Fibroblast of skin of left biceps (primary cell): ENCODE measurements at places on chromosomes 6 and 20.
A peak's percentile ranks its signal among the peaks of the same experiment; 100 is the strongest.

DNA sequence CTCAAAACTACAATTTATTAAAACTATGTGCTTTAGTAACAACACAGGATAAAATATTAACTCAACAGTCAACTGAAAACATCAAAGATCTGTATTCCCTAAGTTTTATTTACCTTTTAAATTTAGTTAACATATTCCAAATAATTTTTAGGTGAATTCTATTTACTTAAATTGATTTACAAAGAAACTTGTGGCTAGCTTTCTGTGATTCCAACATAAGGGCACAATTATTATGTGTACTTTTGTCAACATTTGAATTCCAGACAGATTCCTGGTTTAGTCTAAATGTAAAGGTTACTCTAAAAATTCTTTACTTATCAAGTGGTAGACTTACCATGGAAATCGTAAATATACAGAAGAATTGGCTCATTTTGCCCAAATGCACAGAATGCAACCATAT, 70.7 kb downstream of the AHI1 start:
- no peak for DNase-seq

GRCh38 chr6:41073968-41074691, 1.4 kb downstream of the NFYA start:
- no peak for DNase-seq

GRCh38 chr6:45084257-45084656, 243.9 kb upstream of the RUNX2 start:
- DNase-seq: no peak

DNA sequence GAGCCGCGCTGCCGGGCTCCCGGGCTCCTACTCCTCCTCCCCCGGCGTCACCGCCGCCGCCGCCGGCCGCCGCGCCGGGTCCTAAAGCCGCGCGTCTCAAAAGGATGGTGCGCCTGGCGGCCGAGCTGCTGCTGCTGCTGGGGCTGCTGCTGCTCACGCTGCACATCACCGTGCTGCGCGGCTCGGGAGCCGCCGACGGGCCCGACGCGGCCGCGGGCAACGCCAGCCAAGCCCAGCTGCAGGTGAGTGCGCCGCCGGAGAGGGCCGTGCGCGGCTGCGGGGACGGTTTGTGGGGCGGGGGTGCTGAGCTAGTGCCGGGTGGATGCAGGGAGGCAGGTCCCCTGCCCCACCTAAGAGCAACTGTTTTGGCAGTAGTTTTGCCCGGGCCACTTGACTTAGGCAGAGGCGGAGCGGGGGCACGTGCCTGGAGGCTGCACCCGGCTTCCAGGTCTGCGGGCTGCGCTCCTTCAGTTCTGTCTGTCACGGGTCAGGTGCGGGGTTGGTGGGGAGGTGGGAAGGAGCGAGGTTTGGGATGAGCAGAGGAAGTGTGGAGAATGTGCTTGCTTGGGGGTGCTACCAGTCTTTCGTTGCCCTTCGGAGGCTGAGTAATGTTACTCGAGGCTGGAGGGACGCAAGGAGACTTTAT, 722 bp downstream of the ISM1 start:
- no peak for DNase-seq

GRCh38 chr6:140623498-140623897, 1249.0 kb upstream of the CITED2 start:
- DNase-seq: peak; percentile 91

- no peak for DNase-seq
Observed at GRCh38 chr20:5836569-5836968, 86.4 kb downstream of the SHLD1 start.

GRCh38 chr20:6925744-6926278, 158.3 kb downstream of the BMP2 start:
- DNase-seq: no peak

GRCh38 chr6:11766589-11767450, 11.8 kb downstream of the ADTRP start:
- peak; percentile 92 for DNase-seq

DNA sequence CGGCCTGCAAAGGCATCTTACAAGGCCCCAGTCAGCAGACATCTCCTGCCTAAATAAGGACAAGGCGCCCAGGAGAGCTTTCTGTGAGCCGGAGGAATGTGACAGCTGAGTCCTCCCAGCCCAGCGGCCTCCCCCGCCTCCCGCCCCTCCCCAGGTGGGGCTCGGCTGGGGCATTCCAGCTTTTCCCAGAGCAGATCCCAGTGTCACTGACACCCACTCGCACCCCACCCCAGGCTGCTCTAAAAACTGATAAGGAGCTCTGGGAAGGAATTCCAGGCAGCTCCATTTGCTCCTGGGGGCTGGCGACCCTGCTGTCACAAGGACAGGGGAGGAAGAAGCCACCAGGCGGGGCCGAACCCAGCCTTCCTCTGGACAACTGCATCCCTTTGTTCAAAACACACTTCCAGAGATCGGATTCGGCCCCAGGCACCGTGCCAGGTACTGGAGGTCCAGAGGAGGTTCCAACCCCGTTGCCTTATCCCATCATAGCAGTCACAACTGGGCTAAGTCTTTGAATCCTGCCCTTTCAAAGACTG, 49.7 kb downstream of the JPH2 start:
- peak; percentile 38 for DNase-seq

GRCh38 chr6:157050537-157051265, 272.6 kb downstream of the TMEM242 start:
- DNase-seq: no peak

DNA sequence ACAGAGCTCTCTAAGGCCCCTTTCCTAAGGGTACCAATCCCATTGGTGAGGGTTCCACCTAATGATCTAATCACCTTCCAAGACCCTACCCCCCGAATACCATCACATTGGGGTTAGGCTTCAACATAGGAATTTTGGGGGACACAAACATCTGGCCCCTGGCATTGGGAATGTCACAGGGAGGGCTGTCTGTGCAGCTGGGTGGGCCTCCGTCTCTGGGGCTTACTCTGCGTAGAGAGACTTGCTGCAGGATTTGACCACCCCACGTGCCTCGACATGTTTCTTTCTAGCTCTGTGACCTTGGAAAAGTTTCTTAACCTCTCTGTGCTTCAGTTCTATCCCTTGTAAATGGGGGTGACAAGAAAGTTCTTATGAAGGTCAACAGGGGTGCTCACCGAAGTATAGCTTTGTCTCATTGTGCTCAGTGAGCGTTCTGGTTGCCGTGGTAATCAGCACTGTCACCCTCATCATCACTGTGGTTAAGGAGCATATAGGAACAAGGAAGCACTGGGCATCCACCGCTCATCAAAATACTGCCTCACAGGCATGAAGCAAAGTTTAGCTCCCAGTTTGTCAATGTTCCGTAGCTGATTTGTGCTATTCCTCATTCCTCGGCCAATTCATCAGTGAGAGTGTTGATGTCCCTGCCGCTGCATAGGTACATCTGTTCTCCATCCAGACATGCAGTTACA, 152.8 kb downstream of the SYCP2 start:
- no peak for DNase-seq

GRCh38 chr6:40706178-40706577, 119.0 kb upstream of the LRFN2 start:
- DNase-seq: no peak

DNA sequence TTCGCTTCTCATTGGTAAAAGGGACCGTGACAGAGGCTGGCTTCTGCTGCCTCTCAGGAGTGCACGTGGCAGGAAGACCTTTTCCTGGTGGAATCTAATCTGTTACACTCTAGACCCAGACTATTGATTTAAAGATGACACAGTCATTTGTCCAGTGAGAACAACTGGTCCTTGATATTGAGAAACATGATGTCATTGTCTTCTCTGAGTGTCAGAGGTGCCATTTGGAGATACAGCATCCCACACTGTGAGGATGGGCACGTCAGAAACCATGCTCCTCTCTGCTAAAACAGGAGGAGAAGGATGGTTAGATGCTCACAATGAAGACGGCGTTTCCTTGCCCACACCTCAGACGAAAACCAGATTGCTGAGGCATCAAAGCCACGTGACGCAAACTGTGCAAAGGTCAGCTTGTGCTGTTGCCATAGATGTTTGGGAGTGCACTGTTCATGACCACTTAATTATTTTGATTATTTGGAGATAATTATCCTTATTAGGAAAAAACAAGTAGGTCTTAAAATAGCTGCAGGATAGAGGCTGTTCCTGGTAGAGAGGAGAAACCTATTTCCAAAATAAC, 169.0 kb downstream of the SMOC2 start:
- DNase-seq: no peak

- DNase-seq: no peak
Observed at GRCh38 chr6:163916315-163917081, 502.0 kb downstream of the QKI start.

- DNase-seq: peak; percentile 12
Observed at GRCh38 chr6:125301435-125302391, at the start of gene HDDC2. Gene HDDC2 (minus strand): TSS chr6:125301967. CDS start chr6:125301932, 35 bp downstream.

DNA sequence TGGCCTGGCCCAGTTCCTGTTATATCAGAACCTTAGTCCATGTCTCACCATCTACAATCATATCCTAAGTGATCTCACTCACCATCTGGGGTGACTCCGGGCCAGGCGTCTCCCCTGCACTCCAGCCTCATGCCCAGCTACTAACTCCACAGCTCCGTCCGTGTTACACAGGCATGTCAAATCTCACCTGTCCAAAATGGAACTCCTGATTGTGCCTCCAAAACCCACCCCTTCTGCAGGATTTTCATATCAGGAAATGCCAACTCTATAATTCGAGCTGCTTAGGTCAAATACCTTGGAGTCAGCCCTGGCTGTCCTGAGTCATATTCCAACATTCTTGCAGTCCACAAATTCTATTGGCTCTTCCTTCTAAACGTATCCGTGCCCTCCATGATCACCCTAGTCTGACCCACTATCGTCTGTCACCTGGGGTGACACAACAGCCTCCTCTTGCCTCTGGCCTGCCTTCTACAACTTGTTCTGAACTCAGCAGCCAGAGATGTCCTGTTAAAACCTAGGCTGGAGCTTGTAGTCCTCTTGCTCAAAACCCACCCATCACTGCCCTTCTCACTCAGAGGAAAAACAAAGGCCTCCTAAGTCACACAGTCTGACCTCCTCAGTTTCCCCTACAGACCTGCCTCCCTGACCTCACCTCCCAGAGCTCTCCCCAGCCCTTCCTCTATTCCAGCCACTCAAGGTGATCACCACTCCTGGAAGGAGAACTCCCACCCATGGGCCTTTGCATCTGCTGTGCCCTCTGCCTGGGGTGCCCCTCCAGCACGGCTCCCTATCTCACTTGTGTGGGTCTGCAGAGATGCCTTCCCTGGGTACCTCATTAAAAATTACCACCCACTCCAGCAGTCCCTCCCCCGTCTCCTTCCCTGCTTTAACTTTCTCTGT, 85.3 kb upstream of the SIRPA start:
- DNase-seq: no peak

GRCh38 chr20:32685541-32686529, 12.1 kb upstream of the C20orf203 start:
- DNase-seq: peak; percentile 93

DNA sequence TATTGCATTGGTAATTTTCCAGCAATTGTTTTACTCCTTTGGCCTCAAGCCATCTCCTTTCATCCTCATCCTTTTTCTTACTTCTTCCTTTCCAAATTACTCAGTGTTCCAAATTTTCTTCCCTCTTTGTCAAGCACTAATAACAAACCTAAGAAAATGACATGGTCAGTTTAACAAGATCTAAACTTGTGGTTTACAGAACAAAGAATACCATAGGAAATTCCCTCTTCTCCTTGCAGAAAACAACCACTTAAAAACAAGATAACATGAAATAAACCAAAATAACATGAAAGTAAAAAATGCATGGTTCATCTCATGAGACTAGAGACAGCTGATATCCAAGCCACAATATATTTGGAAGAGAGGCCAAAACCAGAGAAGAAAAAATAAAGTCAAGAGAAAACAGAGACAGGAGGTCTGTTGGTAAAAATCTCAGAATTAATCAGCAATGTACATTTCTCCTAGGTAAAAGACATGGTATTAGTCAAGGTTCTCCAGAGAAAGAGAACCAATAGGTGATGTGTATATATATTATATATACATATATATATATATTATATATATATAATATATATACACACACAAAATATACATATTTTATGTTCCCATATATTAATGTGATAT, 51.0 kb upstream of the SENP6 start:
- DNase-seq: no peak

DNA sequence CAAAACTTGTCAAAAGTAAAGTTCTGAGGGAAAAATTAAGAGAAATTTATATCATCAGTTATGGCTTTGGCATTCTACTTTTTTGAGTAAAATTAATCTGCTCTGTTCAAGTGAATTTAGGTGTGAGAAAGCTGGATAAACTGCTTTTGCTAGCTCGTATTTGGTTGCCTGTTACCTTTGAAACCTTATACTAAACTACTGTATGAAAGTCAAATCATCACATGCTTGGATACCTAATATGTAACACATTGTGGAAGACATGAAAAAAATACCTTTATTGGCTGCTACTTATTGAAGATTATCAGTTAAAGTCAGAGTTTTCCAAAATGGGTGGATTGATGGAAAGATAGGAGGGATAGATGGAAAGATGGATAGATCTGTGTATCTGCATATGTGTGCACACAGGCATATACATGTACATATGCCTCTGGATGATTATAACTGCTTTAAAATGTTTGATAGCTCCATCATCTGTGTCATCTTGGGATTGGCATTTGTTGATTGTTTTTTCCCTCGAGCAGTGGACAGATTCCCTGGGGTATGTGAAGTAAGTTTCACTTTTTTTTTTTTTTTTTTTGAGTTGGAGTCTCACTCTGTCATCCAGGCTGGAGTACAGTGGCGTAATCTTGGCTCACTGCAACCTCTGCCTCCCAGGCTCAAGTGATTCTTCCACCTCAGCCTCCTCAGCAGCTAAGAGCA, 24.3 kb downstream of the SCAF8 start:
- DNase-seq: no peak

- DNase-seq: no peak
Observed at GRCh38 chr6:18656506-18656905, 269.4 kb downstream of the RNF144B start.

DNA sequence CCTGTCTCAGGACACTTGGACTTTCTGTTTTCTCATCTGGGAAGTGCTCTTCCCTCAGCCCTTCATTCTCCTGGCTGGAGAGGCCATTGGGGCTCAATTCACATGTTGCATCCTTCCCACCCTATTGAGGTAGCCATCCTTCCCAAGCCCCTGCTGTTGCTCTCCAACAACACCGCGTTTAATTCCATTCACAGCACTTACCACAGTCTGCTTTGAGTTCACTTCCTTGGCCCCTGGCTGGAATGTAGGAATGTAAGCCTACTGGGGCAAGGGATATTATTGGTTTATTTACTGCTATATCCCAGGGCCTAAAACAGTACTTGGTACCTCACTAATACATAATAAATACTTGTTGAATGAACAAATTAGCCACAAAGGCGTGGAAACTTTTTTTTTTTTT, 6.7 kb upstream of the GFOD1 start:
- DNase-seq: no peak

DNA sequence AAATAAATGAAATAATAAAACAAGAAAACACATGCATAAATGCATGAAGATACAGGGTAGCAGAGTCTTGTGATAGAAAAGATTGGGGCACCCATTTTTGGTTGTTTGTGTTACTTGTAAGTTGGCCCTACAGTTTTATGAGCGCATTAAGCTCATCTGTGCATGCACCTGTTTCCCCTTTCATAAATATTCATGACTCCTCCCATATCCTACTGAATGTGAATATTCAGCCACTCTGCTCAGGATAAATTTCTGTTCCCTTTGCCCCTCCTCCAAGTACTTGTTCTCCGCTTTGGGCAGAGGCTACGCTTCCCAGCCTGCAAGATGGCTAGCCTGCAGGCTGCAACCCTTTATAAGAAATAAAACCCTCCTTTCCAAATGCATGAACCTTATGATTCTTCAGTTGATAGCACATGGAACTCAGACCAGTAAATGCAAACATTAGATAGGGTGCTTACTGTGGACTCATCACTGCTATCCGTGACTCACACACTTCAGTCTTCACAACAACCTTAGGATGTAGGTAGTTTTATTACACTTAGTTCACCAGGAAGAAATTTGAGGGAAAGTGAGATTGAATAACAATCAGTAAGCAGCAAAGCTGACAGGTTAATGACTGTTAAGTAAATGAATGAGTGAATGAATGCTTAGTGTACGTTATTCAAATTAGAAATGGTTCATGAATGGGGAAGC, 15.0 kb downstream of the ALDH8A1 start:
- no peak for DNase-seq
